Activated CD4-positive, alpha-beta T cell treated with anti-CD3 and anti-CD28 coated beads for 4 hours (primary cell): ENCODE measurements at places on chromosomes 3 and 15.

DNA sequence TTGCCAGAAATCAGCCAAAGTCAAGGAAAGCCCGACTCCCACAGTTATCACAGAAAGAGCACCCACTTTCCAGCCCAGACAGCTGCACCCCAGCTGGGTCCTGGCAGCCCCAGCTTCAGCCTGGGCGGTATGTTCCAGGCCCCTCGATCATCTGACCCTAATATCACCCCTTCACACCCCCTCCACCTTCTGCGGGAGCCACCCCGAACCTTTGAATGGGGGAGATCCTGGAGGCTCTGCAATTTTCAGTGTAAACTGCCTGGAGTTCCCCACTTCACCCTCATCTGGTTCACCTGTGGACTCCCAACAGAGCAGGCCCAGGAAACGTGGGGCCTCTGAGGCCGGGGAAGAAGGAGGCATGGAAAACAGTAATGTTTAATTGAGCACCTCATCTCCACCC is 5.9 kb downstream of the PRSS50 start:
- no peak for DNase-seq

DNA sequence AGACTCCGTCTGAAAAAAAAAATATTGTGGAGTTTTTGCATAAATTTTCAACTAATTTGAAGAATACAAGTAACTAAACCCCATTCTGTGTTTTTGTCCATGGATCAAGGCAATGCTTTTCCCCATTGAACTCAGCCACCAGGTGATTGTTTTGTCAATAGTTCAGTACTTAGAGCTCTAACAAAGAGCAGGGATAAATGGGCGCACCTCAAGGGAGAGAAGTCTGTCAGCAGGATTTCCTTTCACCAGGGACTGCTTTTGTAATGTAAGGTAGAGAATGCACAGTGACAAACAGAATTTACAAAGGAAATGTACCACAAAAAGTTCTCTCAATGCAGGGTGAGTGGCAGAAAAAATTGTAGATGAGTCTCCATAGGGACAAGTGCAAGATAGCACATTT is 10.8 kb upstream of the ATP13A5 start:
- no peak for DNase-seq

- no peak for DNase-seq
Observed at GRCh38 chr3:16419640-16420241, 93.8 kb downstream of the RFTN1 start.

DNA sequence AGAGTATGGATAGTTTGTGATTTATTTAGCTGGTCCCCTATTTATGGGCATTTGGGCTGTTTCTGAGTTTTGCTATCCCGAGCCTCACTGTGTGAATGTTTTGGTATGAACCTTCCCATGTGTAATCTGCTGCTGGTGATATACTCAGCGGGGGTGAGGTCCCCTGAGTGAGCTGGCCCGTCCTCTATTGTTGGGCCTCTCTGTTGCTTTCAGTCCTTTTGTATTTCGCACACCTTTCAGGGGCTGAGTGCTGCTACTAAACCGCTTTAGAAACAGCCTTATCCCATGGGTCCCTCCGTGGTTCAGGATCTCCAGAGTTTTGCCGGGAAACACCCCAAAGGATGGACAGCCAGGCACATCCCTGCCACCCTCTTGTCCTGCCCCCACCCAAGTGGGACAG is 94.5 kb downstream of the WNT7A start:
- no peak for DNase-seq

- no peak for DNase-seq
Observed at GRCh38 chr3:143207338-143207961, 87.9 kb downstream of the CHST2 start.

DNA sequence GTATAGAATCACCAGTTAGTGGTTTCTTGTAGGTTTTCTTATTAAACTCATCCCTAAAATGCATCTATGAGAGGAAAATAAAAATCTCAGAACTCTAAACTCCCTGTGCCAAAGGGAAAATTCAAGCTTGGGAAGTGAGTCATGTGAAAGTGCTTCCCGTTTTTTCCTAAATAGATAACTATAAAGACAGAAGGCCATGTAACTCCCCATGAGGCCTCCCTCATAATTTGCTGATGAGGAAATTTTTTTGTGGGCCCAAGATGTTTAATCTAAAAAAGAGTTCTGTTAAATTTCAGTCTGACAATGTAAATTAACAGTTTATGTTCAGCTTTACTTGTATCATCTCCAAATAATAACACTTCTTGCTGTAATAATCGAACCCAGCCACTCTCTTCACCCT is 1273.9 kb downstream of the OTOL1 start:
- DNase-seq: no peak

DNA sequence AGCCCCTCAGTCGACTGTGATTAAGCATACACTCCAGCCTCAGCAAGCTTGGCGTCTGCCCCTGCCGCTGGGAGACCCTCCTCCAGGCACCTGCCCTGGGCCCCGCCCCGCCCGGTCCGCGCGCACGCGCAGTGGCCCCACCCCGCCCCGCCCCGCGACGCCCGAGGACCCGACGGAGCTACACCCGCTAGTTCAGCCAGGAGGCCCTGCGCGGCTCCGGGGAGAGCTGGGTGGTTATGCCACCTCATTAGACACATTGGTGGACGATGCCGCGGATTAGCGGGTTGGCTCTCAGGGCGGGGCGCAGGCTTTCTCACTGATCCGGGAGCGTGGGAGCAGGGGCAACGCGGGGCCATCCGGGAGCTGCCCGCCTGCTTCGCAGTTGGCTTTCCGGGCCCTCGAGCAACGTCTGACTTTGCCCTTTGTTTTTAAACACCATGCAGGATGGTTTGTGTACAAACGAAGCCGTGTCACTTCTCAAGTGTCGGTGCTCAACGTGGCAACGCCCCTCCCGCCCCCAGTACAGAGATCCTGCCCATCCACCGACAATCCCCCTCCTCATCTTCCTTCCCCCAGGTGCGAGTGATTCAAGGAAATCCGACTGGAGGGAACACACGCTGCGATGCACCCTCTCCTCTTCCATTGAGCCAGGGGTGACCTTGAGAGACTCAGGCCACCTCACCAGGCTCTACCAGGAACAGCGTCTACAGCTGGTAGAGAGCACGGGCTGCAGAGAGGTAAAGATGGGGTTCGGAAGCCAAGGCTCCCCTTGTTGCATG is 109.3 kb downstream of the SHQ1 start:
- peak; percentile 67 for DNase-seq

GRCh38 chr3:74631351-74632140 is 17.1 kb upstream of the CNTN3 start:
- no peak for DNase-seq

DNA sequence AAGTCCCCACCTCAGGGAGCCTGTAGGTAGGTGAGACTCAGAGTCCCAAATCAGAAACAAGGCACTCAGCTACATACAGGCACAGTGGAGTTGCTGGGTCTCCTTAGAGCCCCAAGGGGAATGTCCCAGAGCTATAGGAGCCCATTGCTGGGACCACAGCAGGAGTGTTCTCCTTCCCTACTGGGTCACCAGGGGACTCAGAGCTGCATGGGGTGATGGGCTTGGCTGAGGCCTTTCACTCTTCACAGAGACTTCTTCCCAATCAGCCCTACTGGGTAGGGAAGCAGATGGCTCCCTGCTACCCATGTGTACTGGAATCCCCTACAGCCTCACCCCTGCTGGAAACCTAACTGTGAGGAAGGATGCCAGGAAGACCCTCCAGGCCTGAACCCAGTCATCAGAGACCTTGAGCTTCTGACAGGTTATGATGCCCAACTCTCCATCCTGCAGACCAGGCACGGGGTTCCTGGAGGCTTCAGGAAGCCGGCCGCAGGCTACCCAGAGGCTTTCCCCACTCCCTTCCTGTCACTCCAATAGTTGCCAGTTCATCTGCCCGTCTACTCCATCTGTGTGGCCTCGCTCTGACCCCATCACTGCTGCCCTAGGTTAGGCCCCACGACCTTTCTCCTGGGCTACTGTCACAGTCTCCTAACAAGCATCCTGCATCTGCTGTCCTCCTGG is 24.0 kb downstream of the RASGRF1 start:
- no peak for DNase-seq

- no peak for DNase-seq
Observed at GRCh38 chr3:43366481-43366880, 80.1 kb downstream of the SNRK start.

DNA sequence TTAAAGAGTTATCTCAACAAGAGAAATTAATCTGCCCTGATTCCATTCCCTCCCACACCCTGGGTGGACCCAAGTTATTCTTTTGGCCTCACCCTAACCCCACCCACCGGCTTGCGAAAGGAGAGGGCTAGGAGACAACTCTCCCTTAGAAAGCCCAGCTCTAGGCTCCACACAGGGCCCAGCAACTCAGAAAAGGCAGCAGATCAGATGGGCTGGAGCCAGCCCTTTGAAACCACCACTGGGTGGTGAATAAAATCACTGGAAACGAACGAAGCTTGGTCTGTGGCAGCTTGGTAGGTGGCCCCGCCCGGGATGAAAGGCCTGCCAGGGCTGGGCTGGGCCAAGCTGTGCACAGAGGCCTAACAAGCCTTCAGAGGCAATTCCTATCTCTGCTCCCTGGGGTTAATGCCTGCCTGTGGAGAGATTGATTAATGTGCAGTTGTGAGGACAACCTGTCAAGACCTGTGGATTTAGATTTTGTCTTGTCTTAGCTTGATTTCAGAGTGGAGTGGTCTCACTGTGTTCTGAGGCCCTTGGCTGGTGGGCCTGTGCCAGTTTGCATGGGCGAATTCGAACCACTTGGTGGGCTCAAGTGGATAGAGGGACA is 38.8 kb downstream of the BHLHE40 start:
- DNase-seq: no peak

DNA sequence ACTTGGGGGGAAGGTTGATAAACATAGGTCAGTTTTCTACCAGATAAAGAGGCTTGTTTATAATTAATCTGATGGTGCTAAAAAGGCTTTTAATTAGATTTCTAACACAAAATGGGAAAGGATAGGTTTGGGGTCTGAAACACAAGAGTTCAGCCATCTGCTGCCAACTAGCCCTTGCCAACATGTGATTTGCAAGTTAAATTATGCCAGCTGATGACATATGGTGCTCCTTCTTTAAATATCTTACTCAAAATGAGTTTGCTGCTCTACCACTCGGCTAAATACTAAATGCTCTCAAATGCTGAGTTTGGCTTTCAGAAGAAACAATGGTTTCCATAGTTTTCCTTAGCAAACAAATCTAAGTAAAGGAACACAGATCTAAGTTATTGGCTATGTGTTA is 557.8 kb upstream of the CCDC54 start:
- DNase-seq: no peak

- no peak for DNase-seq
Observed at GRCh38 chr3:72696815-72697214, 151.4 kb downstream of the SHQ1 start.

GRCh38 chr3:30462721-30463470 is 143.5 kb upstream of the TGFBR2 start:
- no peak for DNase-seq

GRCh38 chr3:141243271-141243707 is 11.7 kb downstream of the PXYLP1 start:
- peak; percentile 69 for DNase-seq

GRCh38 chr3:63351159-63352007 is 73.3 kb downstream of the SYNPR start:
- DNase-seq: no peak

GRCh38 chr3:108931035-108931434 is 22.6 kb downstream of the GUCA1C start:
- no peak for DNase-seq

DNA sequence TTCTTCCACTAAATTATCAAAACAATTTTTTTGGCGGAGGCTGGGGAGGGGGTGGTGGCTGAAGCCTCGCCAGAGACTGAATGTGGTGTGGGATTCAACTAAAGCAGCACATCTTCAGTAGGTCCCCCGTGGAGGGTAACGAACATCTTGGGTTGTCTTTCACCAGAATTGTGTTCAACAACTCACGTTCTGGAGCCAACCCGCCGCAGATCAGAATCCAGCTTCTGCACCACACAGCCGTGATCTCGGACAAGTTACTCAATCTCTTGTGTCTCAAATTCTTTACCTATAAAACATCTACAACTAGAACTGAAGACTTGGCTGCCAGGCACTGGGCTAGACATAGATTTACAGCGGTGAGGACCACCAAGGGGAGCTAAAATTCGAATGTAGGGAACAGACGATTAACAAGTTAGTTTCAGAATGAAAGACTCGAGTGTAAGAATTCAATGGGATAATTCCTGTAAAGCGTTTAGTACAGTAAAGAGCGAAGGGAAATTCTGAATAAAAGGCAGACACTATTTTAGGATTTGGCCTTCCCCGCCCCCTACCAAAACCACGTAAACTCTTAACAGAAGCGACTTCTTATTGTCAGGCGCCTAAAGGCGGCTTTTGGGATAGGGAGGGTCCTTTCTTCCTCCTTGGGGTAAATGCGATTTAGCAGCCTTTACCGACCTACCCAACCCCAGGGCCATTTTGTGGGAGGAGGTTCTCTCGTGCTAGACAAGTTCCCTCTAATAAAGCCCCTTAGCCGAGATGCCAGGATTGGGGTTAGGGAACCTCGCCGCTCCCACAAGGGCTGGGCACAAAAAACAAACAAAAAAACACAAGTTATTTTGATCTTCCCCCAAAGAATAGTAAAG is 697 bp upstream of the RAB5A start:
- DNase-seq: peak; percentile 8

- no peak for DNase-seq
Observed at GRCh38 chr15:60464836-60465630, 13.9 kb downstream of the ICE2 start.

DNA sequence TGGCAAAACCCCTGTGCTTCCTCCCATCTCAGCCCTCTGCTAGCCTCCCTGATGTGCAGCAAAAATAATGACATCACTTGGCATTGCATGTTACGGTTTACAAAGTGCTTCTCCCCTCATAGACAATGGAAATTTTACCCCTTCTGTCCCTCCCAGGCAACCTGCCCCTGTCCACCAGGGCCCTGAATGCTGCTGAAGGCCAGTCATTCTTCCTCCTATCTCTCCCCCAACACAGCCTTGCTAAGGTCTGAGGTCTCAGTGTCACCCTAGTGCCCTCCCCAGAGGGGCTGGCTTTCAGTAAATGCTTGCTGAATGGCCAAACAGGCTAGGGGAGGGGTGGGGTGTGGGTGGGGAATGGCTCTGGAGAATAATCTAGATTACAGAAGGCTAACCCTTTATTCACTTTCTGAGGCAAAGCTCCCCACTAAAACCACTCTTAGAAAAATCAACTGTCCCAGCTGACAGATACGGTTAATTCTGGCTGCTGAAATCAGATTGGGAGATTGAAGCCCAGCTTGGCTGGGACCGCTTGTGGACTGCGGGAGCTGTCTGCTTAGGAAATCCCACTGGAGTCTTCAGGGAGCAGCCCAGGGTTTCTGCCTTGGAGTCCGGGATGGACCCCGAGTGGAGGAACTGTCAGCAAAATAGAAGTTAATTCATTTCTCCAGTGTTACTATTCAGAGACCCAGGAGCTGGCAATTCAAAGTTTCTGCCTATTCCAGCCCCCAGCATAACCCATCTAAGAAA is 22.9 kb downstream of the ANP32A start:
- no peak for DNase-seq

GRCh38 chr15:99995543-99995942 is 262.3 kb upstream of the LYSMD4 start:
- no peak for DNase-seq
